ENCODE measurements at places on chromosomes 13 and 19.

DNA sequence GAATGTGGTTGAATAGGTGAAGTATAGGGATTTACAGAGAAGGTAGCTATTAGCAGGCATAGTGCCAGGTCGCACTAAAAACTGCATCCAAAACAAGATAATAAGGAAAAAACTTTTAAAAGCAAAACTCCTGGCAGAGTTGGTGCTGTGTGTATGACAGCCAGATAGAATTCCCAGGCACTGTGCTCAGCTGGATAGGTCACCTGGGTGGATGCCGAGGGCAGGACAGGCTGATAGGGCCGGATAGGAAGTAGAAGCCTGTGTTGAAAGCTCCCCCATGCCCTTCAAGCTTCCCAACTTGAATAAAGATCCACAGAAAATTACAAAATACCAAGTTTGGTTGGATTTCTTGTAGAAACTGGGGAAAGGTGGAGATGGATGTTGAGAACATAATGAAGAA, 48.9 kb upstream of the TDRD3 start:
- no peak for DNase-seq

GRCh38 chr13:30257468-30258099, 49.8 kb downstream of the KATNAL1 start:
- no peak for DNase-seq

- DNase-seq, result no peak
Measured at GRCh38 chr19:47446534-47447469, 24.9 kb downstream of the SLC8A2 start.

- DNase-seq, result no peak
Measured at GRCh38 chr19:47704024-47704423, 9.2 kb upstream of the EHD2 start.

DNA sequence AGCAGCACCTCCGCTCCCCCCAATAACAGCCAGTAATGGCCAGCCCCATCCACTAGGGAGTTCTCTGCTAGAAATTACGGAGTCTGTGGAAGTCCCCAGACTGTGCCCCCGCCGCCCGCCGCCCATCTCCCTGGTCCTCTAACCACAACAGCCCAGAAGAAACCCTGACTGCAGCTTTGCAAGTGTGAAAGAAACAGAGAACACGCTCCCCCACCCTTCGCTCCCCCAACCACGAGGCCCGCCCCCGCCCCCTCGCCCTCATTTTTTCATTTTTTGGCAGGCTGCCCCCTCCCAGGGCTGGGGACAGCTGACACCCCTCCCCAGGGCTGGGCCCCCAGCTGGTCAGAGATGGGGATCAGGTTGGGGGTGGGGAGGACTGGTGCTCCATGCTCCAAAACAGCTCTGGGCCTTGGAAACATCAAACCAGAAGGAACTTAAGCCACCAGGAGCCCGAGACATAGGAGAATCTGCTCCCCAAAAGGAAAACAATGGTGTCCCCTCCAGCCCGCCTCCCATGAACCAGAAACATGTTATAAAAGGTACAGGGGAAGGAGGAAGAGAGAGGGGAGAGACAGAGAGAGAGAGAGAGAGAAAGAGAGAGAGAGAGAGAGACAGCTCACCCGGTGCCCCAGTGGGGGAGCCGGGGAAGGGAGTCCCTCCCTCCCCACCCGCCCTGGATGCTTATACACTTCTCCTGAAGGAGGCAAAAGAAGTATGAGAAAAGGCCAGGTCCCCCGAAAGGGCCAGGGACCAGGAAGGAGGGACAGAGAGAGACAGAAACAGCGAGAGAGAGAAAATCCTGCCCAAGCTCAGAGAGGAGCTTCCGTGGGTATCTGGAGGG, 29.8 kb upstream of the ASF1B start:
- DNase-seq, result no peak

- DNase-seq, result peak; percentile 2
Measured at GRCh38 chr19:51158474-51159129, 16.5 kb downstream of the SIGLEC7 start.

DNA sequence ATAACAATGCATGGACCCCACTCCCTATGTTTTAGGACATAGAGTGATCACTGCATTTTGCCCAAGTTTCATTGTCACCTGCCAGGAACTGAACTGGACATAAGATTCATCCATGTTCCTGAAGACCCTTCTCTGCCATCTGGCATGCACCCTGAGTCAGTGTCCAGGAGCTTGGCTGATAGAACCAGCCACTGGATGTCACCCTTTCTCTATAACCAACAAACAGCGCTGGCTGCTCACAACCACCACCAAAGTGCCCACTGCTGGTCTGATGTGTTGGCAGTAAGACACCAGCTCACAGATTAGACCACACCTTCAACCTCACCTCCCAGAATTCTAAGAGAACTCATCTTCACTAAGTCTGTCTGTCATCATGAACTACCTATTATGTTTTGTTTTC, 333.4 kb downstream of the ITGBL1 start:
- no peak for DNase-seq

- no peak for DNase-seq
Measured at GRCh38 chr19:4866595-4867424, 657 bp downstream of the PLIN3 start.

GRCh38 chr13:36639610-36640009, 34.2 kb upstream of the SERTM1 start:
- DNase-seq, result no peak

DNA sequence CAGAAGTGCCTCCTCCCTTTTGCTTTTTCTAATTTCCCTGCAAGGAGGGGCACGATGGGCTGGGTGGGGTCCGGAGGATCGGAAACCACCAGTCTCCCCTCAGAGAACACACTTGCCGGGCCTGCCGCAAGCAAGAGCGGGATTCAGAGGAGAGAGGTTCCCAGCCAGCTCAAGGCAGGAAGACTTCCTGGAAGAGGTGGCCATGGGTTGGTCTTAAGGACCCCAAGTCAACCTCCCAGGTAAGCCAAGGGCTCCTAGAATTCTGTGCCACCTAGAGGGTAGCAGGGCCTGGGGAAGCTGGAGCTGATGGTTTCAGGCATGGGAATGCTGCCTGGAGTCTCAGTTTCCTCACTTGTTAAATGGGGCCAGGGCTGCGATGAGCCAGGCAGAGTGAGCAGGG, 30.4 kb upstream of the ADGRE5 start:
- DNase-seq, result no peak

- DNase-seq, result peak; percentile 16
Measured at GRCh38 chr19:38900202-38900629, 447 bp downstream of the NFKBIB start.

GRCh38 chr13:91181892-91182291, 165.6 kb upstream of the MIR17HG start:
- no peak for DNase-seq

Measured in HFF-Myc (cell line).